Activated T-helper 1 cell treated with Interleukin-2 at 50 U/mL for 16 hours (primary cell): ENCODE measurements at places on chromosomes 12 and 14.

- DNase-seq, result no peak
These were observed 86.2 kb downstream of the ALG10B start for GRCh38 chr12:38402811-38403210.

DNA sequence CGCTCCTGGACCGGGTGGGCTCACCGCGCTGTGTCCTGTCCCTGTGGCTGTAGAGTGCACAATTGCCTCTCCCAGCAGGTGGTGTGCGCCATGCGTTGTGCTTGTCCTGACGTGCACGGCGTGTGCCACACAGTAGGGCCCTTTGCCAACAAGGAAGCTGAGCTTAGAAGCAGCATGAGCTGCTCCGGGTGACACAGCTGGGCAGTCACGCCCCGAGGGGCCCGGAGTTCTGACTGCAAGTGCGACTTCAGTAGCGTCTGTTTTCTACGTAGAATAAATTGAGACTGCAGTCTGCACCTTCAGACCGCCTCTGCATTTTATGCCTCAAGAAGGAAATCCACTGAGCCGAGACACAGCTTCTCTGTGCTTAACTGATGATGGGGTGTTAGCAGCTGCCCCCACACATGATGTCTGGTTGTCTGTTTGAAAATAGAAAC, 81.6 kb downstream of the ADGRD1 start:
- no peak for DNase-seq

- no peak for DNase-seq
These were observed 42.5 kb upstream of the BEGAIN start for GRCh38 chr14:100629696-100630095.

- DNase-seq, result no peak
These were observed 58.0 kb downstream of the DIP2B start for GRCh38 chr12:50562520-50563433.

DNA sequence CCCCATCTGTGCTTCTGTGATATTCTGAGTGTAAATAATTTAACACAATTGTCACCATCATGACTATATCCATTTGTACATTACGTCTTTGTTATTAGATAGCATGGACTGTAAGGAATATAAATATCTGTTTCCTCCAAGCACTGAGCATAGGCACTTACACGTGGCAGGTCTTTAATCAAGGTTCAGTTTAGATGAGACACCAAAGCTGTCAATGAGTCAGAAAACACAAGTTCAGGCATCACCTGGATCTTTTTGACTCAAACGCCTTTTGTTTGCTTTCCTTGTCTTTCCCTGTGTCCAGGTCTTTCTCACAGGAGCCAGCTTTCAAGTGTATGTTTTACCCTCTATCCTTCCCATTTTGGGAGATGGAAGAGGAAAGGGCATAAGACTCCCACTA, 163.2 kb upstream of the CCDC198 start:
- no peak for DNase-seq

DNA sequence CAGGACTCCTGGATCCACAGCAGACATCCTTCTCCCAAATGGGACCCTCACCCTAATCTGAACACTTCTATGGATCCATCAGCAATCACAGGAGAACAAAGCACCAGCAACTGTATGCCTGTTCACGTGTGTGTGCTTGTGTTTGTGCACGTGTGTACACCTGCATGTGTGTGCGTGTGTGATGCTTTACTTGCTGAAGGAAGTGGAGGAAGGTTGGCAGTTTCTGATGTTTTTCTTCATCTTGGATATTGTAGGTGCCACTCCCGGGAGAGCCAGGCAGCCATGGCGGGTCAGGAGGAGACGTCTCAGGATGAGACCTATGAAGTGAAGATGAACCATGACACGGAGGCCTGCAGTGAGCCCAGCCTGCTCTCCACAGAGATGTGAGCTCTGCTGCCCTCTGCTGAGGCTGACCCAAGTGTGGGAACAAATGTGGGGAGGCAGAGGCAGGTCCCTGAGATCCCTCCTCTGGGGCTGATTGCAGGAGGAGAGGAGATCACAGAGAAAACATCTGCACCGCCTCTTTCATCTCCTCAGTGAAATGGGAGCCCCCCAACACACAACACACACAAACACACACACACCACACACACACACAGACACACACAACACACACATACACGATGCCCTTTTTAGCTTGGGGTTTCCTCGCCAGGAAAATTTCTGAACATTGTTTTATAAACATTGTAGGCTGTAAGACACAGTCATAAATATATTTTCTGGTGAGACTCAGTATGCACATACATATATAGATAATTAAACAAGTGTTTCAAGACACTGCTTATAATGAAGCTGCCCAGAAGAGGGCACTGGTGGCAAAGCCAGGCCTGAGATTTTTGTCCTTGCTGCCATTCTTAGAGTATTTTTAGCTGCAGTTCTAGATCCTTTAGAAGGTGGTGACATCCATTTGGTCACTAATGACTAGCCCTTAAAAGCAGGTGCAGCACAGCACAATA, 112.2 kb upstream of the FKBP4 start:
- DNase-seq, result no peak

GRCh38 chr14:56686416-56686815, 106.8 kb downstream of the TMEM260 start:
- DNase-seq, result no peak

DNA sequence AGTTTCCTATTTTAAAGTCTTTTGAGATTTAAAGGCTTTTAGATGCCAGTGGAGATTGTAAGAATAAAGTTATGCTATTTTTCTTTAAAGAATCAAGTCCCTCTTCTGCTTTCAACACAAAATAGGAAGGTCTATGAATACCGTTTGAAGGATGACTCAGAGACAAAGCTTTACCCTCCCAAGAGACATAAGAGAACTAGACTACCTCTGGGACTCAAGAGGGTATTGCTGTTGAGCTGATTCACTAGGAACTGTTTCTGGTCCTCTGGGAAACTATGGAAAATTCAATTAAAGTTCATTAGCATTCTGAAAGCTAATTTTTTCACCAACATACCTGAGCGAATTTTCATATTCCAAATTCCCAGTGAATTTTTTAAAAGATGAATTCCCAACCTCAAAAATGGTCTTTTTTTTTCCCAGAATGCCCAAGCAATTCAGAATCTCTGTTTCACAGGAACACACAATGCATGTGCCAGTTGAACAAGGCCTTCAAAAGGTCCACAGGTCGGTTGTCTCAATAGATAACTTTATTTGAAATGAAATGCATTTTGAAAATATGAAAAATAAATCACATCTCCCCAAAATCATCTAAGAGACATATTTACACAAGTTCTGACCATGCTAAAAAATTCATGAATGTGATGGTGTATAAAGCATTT, 6.5 kb downstream of the PHLDA1 start:
- no peak for DNase-seq

DNA sequence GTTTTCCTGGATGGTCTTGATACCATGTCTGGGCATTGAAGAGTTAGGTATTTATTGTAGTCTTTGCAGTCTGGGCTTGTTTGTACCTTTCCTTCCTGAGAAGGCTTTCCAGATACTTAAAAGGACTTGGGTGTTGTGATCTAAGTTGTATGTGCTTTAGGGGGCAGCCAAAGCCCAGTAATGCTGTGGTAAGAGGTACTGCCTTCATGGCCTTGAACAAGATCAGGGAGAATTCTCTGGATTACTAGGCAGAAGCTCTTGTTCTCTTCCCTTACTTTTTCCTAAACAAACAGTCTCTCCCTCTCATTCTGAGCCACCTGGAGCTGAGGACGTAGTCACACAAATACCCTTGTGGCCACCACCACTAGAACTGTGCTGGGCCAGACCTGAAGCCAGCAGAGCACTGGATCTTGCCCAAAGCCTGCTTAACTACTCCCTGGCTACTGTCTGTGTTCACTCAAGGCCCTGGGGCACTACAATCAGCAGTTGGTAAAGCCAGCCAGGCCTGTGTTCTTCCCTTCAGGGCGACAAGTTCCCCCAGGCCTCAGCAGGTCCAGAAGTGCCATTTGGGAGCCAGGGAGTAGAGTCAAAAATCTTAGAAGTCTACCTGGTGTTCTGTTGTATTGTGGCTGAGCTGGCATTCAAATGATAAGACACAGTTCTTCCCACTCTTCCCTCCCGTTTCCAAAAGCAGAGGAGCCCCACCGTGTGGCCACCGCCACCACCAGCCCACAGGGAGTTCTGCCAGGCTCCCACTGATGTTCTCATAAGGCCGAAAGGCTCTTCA, 11.4 kb downstream of the PRORP start:
- DNase-seq, result no peak

- no peak for DNase-seq
These were observed 16.6 kb downstream of the NOXRED1 start for GRCh38 chr14:77406718-77407117.

- no peak for DNase-seq
These were observed 154.0 kb upstream of the NUDT4 start for GRCh38 chr12:93223440-93224426.

DNA sequence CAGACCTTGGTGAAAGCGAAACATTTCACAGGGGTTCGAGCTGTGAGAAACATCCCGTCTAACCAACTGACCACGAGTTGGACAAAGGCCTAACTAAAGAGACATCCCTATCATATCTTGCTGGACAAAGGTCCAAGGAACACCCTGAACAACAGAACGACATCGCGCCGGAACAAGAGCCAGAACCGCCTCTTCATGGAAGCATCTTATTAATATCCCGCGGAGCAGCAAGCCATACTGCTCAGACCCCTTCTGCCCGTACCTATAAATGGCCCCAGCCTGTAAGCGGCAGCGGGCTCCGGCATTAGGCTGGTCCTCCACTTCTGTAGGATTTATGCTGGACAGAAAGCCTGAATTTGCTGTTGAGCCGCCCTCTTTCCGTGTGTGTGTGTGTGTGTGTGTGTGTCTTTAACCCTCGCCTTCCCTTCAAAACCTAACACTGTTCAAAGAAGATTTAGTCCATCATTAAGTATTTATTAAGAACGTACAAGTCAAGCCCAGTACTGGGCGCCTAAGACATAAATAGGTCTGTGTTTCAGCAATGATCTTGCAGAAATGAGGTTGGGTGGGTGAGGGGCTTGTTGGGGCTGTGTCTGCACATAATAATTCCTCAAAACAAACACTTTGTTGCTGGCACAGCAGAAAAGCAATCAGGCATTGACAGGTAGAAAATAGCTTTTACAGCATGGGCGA, 1.9 kb downstream of the SLC6A15 start:
- no peak for DNase-seq

GRCh38 chr12:80617733-80618132, 89.7 kb upstream of the MYF6 start:
- no peak for DNase-seq

- no peak for DNase-seq
These were observed 334.0 kb downstream of the NUAK1 start for GRCh38 chr12:105804591-105805265.

GRCh38 chr12:24780697-24781368, 168.1 kb downstream of the BCAT1 start:
- DNase-seq, result no peak

DNA sequence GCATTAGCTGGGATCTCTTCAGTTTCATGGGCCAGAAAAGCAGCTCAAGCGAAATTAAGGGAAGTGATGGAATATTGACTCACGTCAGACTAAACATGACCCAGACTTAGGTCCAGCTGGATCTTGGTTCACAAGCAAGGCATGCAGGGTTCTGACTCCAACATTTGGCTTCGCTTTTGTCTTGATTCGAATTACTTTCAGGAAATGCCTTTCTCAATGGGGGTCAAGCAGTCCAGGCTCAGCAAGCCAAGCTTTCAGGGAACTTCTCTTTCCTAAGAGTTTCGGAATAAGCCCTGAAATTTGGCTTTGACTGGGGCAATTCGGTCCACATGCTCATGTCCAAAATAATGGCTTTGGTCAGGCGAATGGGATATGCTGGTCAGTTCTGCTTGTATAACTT, 678.7 kb upstream of the TMEM132C start:
- no peak for DNase-seq

DNA sequence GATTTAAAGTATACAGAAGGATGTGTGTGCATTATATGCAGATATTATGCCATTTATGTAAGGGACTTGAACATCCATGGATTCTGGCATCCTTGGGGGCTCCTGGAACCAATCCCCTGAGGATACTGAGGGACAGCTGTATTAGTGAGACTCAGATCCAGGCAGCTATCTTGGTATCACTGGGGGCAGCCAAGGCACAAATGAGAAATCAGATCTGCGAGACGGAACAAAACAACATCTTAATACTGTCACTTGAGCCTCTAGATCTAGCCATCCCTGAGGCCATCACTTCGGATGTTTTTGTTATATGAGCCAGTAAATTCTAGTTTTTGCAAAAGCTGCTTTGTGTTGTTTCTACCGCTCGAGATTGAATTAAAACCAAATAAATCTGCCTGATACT, 175.1 kb upstream of the SFSWAP start:
- no peak for DNase-seq
